Peyer's patch (tissue), 4 donors: ENCODE measurements at places on chromosomes 5 and 9. TPM values are rescaled to one million over a fixed set of nuclear protein-coding genes. Genes with fewer than 3 reads are reported as not detected.
A peak's percentile ranks its signal among the peaks of the same experiment; 100 is the strongest.

DNA sequence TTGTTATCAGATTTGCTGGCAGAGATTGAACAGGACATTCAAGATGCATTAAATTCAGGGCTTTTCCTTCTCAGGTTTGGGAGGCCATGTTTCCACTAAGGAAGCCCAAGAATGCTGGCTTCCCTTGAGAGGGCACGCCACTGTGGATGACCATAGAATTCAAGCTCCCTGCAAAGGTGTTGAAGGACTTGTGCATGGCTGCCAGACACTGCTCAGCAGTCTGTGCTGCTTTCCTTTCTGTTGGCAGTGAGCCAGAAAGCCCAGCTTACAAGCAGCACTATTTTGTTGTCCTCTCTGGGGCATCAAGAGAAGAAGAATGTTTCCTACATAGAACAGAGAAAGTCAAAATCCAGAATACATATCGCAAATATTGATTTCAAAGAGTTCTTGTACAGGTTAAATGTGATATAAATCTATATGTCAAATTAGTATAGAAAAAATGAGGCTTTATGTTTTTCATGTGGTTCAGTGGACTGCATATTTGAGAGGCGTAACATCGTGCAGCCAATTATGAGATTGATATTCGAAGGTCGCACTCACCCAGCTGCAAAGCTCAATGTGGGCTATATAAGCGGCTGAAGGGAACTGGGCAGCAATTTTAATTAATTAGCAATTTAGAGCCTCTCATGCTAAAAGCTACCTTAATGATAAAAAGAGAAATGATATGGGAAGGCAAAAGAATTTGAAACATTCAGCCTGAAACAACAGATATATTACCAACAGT, 103.1 kb upstream of the ISL1 start:
- H3K27ac ChIP-seq = no peak overlapping the region
- H3K4me3 ChIP-seq = no peak overlapping the region
- no peaks in the 10 kb centered on the region for H3K36me3 ChIP-seq
- H3K4me1 ChIP-seq = no peaks in the 10 kb centered on the region
- no peak for DNase-seq
- H3K27me3 ChIP-seq = no peaks in the 10 kb centered on the region

DNA sequence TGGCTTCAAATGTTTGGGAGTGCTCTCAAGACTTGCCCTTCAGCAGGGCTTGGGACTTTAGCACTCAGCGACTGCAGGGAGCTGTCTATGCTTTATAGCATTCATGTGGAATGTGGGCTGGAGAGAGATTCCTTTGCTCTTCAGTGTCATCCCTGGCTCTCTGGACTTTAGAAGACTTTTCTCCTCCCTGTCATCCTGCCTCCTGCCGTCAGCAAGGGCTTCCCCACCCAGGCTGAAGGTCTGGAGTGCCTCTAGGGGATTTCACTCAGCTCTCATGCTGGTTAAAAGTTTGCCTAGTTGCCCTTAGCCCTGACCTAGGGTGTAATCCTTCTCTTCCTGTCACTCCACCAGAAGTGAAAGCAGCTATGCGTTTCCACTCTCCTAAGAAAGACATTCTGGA, 210.9 kb downstream of the FRMD3 start:
- H3K36me3 ChIP-seq = no peaks in the 10 kb centered on the region

The PLK2 gene
- total RNA-seq = 35.3 TPM

DNA sequence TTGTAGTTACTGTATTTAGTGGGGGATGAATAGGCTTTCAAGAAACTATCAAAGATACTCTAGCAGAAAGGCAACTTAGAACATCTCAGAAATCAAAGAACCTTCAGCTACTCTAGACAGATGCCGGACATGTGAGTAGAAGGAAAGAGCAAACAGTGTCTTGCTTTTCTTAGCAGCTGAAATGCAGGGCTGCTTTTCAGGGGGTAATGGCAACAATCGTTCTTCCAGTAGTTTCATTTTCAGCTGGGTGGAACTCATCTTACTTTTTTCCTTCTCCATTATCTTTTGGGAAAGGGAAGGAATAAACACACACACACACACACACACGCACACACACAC, 281.6 kb downstream of the CRB2 start:
- H3K36me3 ChIP-seq = no peaks in the 10 kb centered on the region
- DNase-seq = no peak
- no peaks in the 10 kb centered on the region for H3K27me3 ChIP-seq
- peak overlapping the region; percentile 38 for H3K4me3 ChIP-seq
- no peaks in the 10 kb centered on the region for H3K4me1 ChIP-seq

DNA sequence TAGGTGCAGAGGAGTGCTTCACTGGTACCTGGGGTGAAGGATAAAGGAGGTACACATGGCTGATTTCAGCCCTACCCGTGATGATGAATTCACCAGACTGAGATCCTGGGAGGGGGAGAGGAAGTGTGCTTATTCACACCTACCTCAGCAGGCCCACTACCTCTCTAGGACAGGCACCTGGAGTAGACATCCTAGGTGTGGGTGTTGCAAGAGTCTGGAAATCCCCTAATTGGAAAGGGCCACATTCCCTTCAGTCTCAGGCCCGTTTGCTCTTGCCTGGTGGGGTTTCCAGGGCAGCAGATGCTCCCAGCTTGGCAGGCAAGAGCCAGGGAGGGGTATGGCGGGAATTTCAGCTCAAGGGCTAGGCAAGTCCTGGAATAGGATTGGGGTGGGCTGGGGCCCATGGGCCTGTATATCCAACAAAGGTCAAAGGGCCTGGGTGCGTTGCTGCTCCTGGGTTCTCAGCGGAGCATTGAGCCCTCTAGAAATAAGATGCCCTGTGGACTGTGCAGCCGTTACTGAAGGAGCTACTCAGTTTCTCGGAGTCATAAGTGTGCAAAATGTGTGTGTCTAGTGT, 5.8 kb upstream of the CCL21 start:
- H3K4me1 ChIP-seq = no peaks in the 10 kb centered on the region
- H3K36me3 ChIP-seq = no peaks in the 10 kb centered on the region
- H3K27ac ChIP-seq = no peak overlapping the region
- no peak for DNase-seq
- no peak overlapping the region for H3K4me3 ChIP-seq

The SLC25A48 gene
- total RNA-seq = 11.6 TPM

DNA sequence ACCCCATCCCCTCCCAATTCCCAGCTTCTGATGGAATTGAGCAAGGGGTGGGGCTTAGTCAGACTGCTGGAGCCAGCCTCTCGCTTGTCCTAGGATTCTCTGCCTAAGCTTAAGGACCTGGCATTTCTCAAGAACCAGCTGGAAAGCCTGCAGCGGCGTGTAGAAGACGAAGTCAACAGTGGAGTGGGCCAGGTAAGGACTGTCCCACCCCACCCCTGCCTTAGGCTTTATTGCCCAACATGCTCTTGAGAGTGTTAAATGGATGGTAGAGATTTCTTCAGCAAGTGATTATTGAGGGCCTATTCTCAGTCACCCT, 1.1 kb downstream of the SLC35A4 start:
- H3K4me3 ChIP-seq = peak overlapping the region; percentile 81
- H3K27me3 ChIP-seq = no peaks in the 10 kb centered on the region
- H3K4me1 ChIP-seq = peaks cover 3% of the 10 kb centered on the region
- DNase-seq = no peak
- peak overlapping the region; percentile 95 for H3K27ac ChIP-seq
- H3K36me3 ChIP-seq = no peaks in the 10 kb centered on the region

- H3K27me3 ChIP-seq = no peaks in the 10 kb centered on the region
- H3K27ac ChIP-seq = no peak overlapping the region
- no peak overlapping the region for H3K4me3 ChIP-seq
- no peaks in the 10 kb centered on the region for H3K4me1 ChIP-seq
- peaks cover 41% of the 10 kb centered on the region for H3K36me3 ChIP-seq
These were observed 23.3 kb downstream of the LRSAM1 start for GRCh38 chr9:127474592-127474991.

The TRIM32 gene
- total RNA-seq = 12.4 TPM

- H3K4me1 ChIP-seq = no peaks in the 10 kb centered on the region
- peaks cover 45% of the 10 kb centered on the region for H3K27me3 ChIP-seq
- no peak overlapping the region for H3K27ac ChIP-seq
- no peak for DNase-seq
- no peak overlapping the region for H3K4me3 ChIP-seq
These were observed 9.6 kb upstream of the DMRT3 start for GRCh38 chr9:966870-967269.

DNA sequence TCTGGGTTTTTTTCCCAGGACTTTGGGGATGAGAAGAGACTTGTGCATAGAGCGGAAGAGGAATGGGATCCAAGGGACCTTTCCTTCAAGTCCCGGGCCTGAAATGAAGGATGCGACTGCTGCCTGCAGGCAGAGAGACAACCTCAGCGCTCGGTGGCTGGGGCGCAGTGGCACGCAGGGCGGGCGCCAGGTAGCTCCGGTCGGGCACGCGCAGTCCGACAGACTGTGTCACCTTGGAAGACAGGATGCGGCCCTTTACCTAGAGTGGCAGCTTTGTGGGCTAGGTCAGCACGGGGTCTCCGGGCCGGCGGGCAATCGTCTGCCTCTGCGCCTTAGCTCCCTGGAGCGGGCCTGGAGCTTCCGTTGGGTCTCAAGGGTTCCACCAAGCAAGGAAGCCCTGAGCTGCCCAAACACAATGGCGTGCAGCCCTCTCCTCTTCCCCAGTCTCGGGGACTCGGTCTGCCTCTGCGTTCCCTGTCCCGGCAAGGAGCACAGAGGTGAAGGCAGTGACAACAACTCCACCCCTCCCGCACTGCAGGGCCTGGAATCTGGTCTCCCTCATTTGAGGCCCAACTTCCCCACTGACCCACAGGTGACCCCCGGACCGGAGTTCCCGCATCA, 6.0 kb downstream of the BARX1 start:
- H3K27me3 ChIP-seq = no peaks in the 10 kb centered on the region
- DNase-seq = peak; percentile 34
- no peak overlapping the region for H3K4me3 ChIP-seq
- H3K36me3 ChIP-seq = no peaks in the 10 kb centered on the region
- H3K27ac ChIP-seq = no peak overlapping the region

The MAPKAP1 gene
- 98.2 TPM for total RNA-seq

The CREBRF gene
- 37.9 TPM for total RNA-seq

The FCN2 gene
- total RNA-seq = not detected

The ZDHHC11B gene
- 52.0 TPM for total RNA-seq

GRCh38 chr9:8845808-8846207, 1046.2 kb upstream of the DMAC1 start:
- H3K4me1 ChIP-seq = no peaks in the 10 kb centered on the region
- no peak for DNase-seq

GRCh38 chr9:134398756-134399155, 72.5 kb downstream of the RXRA start:
- no peak overlapping the region for H3K4me3 ChIP-seq
- H3K27me3 ChIP-seq = no peaks in the 10 kb centered on the region
- DNase-seq = no peak
- peaks cover 36% of the 10 kb centered on the region for H3K4me1 ChIP-seq
- no peak overlapping the region for H3K27ac ChIP-seq

The SCGB3A2 gene
- not detected for total RNA-seq

DNA sequence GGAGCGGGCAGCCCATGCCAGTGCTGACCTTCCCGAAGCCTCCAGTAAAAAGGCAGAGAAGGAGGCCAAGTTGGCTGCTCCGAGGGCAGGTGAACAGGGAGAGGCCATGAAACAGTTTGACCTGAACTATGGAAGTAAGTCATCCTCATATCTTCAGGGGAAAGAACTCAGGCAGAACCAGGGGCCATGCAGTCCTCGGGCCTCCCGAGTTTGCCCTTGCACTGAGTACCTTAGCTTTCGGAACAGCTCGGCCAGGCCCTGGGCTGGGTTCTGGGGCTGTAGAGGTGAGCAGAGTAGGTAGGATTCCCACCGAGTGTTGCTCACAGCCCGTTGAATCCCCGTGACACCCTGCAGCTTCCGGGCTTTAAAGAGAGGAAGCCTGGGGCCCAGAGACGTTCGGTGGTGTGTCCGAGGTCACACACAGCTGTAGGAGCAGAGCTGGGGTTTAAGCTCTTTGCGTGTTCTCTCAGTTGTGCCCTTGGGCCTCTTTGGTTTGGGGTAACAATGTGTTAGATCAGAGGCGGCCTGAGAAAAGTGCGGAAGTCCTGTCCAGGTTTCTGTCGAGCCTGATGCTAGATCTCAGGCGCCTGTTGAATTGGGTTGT, 24.8 kb upstream of the POMT1 start:
- peak; percentile 43 for DNase-seq
- H3K27me3 ChIP-seq = no peaks in the 10 kb centered on the region
- H3K27ac ChIP-seq = no peak overlapping the region
- no peaks in the 10 kb centered on the region for H3K4me1 ChIP-seq
- no peak overlapping the region for H3K4me3 ChIP-seq
- H3K36me3 ChIP-seq = no peaks in the 10 kb centered on the region

DNA sequence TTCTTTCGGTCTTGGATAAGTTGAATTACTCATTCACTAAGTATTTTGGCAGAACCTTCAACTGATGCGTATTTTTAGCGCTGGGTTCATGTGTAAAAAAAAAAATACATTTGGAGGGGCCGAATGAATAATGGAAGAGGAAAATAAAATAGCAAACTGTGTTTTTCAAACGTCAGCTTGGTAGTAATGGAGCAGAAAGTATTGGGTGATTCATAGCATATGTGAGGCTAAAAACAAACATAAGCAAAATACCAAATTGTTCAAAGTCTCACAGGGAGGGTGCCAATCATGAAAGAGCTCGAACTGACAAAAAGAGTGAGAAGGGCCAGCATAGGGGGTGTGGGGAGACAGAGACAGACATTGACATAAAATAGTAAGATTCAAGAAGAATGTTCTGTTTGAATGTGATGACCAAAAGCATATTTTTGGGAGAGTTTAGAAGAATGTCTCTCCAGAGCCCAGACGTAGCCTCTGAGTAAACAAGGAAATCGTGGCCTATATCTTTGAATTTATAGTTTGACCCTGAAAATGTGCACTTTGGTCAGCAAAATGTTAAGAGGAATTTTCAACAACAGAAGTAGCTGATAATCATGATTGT, 174.9 kb upstream of the HMHB1 start:
- no peaks in the 10 kb centered on the region for H3K27me3 ChIP-seq
- H3K4me1 ChIP-seq = no peaks in the 10 kb centered on the region
- DNase-seq = no peak
- no peak overlapping the region for H3K4me3 ChIP-seq
- no peak overlapping the region for H3K27ac ChIP-seq

The ACER2 gene
- 4.1 TPM for total RNA-seq

DNA sequence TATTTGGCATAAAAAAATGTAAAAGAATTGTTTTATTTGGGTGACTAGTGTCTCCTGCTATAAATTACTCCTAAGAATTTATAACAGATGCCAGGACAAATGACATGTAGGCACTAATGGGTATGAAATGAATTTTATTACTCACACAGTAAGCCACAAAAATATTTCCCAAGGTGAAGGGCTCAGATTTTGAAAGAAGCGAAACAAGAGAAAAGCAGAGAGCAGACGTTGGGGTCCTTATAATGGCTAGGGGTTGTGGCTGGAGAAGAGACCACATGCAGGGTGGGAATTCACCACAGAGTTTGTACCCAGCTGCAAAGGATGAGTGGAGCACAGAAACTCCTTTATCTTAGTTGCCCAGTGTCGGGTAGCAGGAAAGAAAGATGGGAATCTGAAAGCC, 45.0 kb upstream of the PRR16 start:
- no peaks in the 10 kb centered on the region for H3K27me3 ChIP-seq
- no peaks in the 10 kb centered on the region for H3K4me1 ChIP-seq
- no peak overlapping the region for H3K27ac ChIP-seq
- H3K36me3 ChIP-seq = no peaks in the 10 kb centered on the region
- no peak for DNase-seq

The GHR gene
- total RNA-seq = 2.5 TPM
